Naive thymus-derived CD4-positive, alpha-beta T cell (primary cell): ENCODE measurements at places on chromosomes 1 and 21. TPM values are rescaled to one million over a fixed set of nuclear protein-coding genes. Genes with fewer than 3 reads are reported as not detected.

Gene DHDDS
- total RNA-seq, result 33.0 TPM

Gene SAMD11
- not detected for total RNA-seq

Gene SH3GLB1
- 49.8 TPM for total RNA-seq

Gene KLHDC7A
- not detected for total RNA-seq
